Pancreas (tissue), 10 donors: ENCODE measurements at places on chromosomes 7 and 10.

DNA sequence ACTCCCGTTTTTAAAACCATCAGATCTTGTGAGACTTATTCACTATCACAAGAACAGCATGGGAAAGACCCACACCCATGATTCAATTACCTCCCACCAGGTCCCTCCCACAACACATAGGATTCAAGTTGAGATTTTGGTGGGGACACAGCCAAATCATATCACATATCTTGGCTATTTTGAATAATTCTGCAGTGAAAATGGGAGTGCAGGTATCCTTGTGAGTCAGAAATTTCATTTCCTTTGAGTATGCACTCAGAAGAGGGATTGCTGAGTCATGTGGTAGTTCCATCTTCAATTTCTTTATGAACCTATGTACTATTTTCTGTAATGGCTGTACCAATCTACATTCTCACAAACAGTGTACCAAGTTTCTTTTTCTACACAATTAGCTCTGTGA lies 125.8 kb downstream of the ANKRD7 start:
- H3K27me3 ChIP-seq: no peaks in the 10 kb centered on the region
- no peaks in the 10 kb centered on the region for H3K36me3 ChIP-seq
- H3K4me3 ChIP-seq: no peak overlapping the region
- no peaks in the 10 kb centered on the region for H3K4me1 ChIP-seq
- DNase-seq: no peak

DNA sequence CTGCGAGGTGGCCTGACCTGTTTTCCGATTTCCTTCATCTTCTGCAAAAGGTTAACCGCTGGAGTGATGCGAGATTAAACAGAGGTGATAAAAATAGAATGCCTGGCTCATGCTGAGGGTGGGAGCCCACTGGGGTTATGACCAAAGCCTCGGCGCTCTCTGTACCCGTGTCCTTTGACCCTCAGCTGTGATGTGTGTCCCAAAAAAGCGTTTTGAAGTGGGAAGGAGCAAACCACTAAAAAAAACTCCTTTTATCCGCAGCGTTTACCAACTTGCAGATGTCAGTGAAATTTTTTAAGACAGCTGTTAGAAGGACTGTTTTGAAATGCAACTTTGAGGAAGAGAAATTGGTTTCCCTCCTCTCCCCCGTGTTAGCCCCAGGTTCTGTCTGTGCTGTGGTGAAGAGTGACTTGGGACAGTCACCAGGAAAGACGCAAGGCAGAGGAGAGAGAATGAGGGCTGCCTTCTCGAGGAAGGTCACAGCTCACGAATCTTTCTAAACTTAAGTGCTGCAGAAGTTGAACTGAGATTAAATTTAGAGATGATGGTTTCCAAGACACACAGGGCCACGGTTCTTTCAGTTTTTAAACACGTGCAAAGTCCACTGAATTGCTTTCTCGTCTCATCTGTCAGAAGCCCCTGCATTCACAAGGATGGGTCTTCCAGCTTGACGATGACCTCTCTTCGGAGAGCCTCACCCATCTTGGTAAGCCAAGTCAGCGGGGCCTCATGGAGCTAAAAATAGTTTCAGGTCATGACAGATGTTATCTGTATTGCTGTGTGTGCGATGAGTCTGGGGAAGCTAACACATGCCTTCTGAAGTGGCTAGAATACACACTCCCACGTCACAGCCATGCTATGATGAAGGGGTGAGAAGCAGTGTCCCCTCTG lies 27.6 kb downstream of the AMZ1 start:
- no peak for DNase-seq
- H3K36me3 ChIP-seq: no peaks in the 10 kb centered on the region
- no peak overlapping the region for H3K4me3 ChIP-seq
- no peaks in the 10 kb centered on the region for H3K4me1 ChIP-seq

DNA sequence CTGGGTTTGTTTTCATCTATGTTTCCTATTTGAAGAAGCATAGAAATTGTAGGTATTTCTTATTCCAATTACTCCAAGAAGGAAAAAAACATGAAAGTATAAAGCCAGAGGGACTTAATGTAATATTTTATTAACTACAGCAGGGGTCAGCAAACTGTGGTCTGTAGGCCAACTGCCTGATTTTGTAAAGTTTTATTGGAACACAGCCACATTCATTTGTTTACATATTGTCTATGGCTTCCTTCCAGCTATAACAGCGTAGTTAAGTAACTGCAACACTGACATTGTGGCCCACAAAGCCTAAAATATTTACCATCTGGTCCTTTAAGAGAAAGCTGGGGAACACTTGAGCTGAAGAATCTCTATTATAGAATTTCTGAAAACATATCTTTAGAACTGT lies 306.2 kb downstream of the BICC1 start:
- no peak overlapping the region for H3K27ac ChIP-seq
- H3K36me3 ChIP-seq: no peaks in the 10 kb centered on the region
- DNase-seq: no peak
- no peaks in the 10 kb centered on the region for H3K27me3 ChIP-seq

DNA sequence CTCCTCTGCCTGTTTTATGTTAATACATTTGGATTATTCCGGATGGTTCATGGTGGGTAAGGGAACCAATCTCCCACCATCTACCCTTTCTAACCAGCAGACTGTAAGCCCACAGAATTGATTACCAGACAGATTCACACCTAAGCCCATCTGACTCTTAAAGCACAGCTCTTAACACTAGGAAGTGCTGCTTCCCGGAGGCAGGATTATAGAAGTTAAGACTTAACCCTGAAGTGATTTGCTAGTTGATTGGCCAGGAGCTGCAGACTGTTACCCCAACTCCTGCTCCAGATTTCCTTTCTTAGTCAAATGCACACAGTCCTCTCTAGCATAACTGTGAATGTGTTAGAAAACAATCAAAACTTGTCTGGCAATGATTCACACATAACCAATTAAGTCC lies 221.7 kb downstream of the CDK14 start:
- DNase-seq: no peak
- H3K27ac ChIP-seq: no peak overlapping the region
- H3K27me3 ChIP-seq: no peaks in the 10 kb centered on the region
- no peaks in the 10 kb centered on the region for H3K36me3 ChIP-seq

- H3K36me3 ChIP-seq: no peaks in the 10 kb centered on the region
- no peaks in the 10 kb centered on the region for H3K27me3 ChIP-seq
- no peak overlapping the region for H3K27ac ChIP-seq
- H3K4me3 ChIP-seq: no peak overlapping the region
- no peak for DNase-seq
Observed at GRCh38 chr10:105702211-105702610, 1061.1 kb downstream of the SORCS3 start.

- peaks cover 6% of the 10 kb centered on the region for H3K4me1 ChIP-seq
- H3K4me3 ChIP-seq: no peak overlapping the region
- peaks cover 3% of the 10 kb centered on the region for H3K36me3 ChIP-seq
- no peak overlapping the region for H3K27ac ChIP-seq
Observed at GRCh38 chr10:21733710-21734109, 199.7 kb downstream of the MLLT10 start.

- no peak within 1 kb of the TSS for H3K4me3 ChIP-seq
- no peaks in the 10 kb centered on the region for H3K36me3 ChIP-seq
- H3K27me3 ChIP-seq: no peaks in the 10 kb centered on the region
- no peaks in the 10 kb centered on the region for H3K4me1 ChIP-seq
Observed at GRCh38 chr10:80537736-80538480, at the start of gene SH2D4B. TSS of gene SH2D4B (plus strand) at chr10:80537902. CDS start at chr10:80538332, 430 bp downstream.

GRCh38 chr10:60654813-60655464 lies 123.3 kb upstream of the CDK1 start:
- DNase-seq: no peak
- H3K4me1 ChIP-seq: no peaks in the 10 kb centered on the region
- H3K27ac ChIP-seq: no peak overlapping the region
- H3K36me3 ChIP-seq: no peaks in the 10 kb centered on the region
- no peak overlapping the region for H3K4me3 ChIP-seq
- H3K27me3 ChIP-seq: no peaks in the 10 kb centered on the region

DNA sequence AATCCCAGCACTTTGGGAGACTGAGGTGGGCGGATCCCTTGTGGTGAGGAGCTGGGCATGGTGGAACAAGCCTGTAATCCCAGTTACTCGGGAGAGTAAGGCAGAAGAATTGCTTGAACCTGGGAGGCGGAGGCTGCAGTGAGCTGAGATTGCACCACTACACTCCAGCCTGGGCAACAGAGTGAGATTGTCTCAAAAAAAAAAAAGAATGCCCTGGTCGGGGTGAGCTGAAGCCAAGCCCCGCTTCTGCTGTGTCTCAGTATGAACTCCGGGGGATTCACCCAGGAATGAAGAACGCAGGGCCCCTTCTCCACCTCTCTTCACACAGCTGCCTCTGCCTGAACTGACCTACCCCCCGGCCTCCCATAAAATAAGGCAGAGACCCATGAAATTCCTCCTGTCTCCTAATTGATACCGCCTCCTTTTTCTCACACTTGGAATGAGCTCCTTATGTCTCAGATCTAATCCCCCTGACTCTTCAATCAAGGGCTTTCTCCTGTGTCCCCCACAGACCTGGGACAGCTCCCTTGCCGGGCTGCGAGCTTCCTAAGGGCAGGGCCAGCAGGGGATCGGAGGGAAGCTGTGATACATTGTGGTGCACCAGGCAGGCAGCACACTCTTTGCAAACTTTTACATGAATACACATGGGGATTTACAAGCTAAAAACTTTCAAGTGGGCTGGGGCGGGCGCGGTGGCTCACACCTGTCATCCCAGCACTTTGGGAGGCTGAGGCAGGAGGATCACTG lies 911 bp upstream of the ZP3 start:
- no peaks in the 10 kb centered on the region for H3K27me3 ChIP-seq
- H3K36me3 ChIP-seq: no peaks in the 10 kb centered on the region
- H3K4me3 ChIP-seq: no peak overlapping the region

DNA sequence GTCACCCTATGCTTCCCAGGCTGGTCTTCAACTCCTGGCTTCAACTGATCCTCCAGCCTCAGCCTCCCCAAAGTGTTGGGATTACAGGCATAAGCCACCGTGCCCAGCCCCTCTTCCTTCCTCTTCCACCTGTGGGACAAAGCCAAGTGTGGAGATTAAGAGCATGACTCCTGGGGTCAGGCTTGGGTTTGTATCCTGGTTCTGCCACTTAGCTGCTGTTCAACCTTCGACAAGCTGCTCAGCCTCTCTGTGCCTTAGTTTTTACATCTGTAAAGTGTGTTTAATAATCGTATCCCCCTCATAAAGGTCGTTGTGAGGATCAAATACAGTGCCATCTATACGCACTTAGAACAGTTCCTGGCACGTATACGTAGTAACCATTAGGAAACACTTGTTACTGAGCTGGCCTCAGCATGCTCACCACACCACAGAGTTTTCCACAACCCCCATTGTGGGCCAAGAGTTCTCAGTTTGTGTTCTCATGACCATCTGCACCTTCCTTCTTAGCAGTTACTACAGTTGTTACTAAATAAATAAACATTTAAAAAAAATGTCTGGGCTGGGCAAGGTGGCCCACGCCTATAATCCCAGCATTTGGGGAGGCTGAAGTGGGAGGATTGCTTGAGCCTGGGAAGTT lies 140.5 kb upstream of the BTBD16 start:
- H3K4me3 ChIP-seq: no peak overlapping the region
- no peaks in the 10 kb centered on the region for H3K36me3 ChIP-seq
- H3K4me1 ChIP-seq: no peaks in the 10 kb centered on the region
- no peak overlapping the region for H3K27ac ChIP-seq
- no peaks in the 10 kb centered on the region for H3K27me3 ChIP-seq

- H3K4me1 ChIP-seq: no peaks in the 10 kb centered on the region
- no peak overlapping the region for H3K27ac ChIP-seq
- DNase-seq: no peak
- no peak overlapping the region for H3K4me3 ChIP-seq
- no peaks in the 10 kb centered on the region for H3K36me3 ChIP-seq
Observed at GRCh38 chr7:78413568-78413967, 615.0 kb downstream of the PHTF2 start.

DNA sequence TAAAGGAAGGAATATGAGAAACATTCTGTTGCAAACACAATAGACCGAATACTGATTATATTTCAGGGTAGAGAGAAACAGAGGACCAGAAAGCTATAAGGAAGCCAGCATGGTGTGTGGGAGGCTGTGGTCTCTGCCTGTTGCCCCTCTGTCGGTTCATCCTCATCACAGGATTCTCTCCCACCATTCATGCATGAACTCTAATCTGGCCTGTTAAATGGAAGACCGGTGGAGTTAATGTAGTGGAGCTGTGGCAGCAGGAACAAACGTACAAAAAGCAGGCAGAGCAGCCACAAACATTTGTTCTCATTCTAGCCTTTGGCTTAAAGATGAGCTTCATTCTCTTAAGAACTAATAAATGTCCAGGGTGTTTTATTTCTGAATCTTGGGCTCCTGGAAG lies 902.4 kb downstream of the LRMDA start:
- H3K27ac ChIP-seq: no peak overlapping the region
- no peaks in the 10 kb centered on the region for H3K27me3 ChIP-seq
- no peaks in the 10 kb centered on the region for H3K36me3 ChIP-seq
- peaks cover 4% of the 10 kb centered on the region for H3K4me1 ChIP-seq
- no peak overlapping the region for H3K4me3 ChIP-seq

DNA sequence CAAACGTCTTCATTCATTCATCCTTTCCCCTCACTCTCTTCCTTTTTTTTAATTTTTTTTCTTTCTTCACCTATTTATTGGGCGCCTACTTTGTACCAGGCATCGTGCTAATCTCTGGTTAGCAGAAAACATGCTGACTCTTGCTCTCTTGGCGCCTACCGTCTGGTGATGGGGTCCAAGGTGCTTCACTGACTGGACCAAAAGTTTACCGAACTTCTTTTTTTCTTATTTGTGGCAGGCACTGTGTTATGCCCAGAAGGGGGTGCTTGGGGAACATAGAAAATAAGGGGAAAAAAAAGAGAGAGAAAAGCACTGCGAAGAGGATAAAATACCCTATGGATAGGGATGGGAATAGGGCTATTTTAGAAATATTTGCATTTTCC lies 505 bp upstream of the FAM204A start:
- peak overlapping the region; percentile 89 for H3K4me3 ChIP-seq
- no peaks in the 10 kb centered on the region for H3K36me3 ChIP-seq
- no peaks in the 10 kb centered on the region for H3K4me1 ChIP-seq
- no peaks in the 10 kb centered on the region for H3K27me3 ChIP-seq

DNA sequence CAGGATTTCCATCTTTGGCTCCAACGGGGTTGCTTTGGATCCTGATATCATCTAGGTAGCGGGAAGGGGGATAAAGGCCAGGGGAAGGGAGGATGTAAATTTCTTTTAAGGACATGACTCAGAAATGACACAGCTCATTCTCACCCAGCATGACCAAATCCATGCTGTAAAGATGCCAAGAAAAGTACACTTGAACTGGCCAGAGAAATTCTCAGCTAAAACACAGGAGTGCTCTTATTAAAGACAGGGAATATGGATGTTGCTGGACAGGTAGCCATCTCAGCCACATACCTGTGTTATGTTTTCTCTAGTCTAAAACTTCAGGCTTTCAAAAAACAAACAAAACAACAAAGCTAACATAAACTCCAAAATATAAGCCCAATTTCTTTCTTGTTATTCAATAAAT lies 68.3 kb downstream of the NAMPT start:
- H3K27ac ChIP-seq: peak overlapping the region; percentile 59
- no peaks in the 10 kb centered on the region for H3K27me3 ChIP-seq
- no peak for DNase-seq
- no peak overlapping the region for H3K4me3 ChIP-seq
- no peaks in the 10 kb centered on the region for H3K36me3 ChIP-seq

DNA sequence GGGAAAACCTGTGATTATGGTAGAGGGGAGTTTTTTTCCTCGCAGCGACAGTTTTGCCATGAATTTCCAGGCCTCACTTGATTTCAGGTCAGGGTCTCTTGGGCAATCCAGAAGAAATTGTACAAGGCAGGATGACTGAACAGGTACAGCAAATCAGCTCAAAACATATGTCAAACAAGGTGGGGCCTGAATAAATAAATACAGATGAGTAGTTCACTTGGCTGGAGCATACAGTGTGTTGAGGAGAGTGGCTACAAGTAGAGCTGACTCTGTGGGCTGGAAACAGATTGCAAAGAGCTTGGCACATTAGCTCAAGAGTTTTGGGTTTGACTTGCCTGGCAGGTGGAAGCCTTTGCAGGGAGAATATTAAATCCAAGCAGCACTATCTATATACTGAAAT lies 15.0 kb downstream of the GIMAP8 start:
- no peak for DNase-seq
- no peaks in the 10 kb centered on the region for H3K27me3 ChIP-seq
- H3K36me3 ChIP-seq: no peaks in the 10 kb centered on the region
- no peaks in the 10 kb centered on the region for H3K4me1 ChIP-seq
